Neural crest cell (in vitro differentiated cells): ENCODE measurements at places on chromosomes 3 and 15. TPM values are rescaled to one million over a fixed set of nuclear protein-coding genes. Genes with fewer than 3 reads are reported as not detected.

- peaks cover 15% of the 10 kb centered on the region for H3K4me1 ChIP-seq
- H3K4me3 ChIP-seq: no peak overlapping the region
- no peak for DNase-seq
- H3K27ac ChIP-seq: no peak overlapping the region
- peaks cover 2% of the 10 kb centered on the region for H3K36me3 ChIP-seq
These were observed 10.7 kb downstream of the KLF15 start for GRCh38 chr3:126346466-126346865.

GRCh38 chr3:42698216-42698910 is 4.2 kb downstream of the HHATL start:
- no peaks in the 10 kb centered on the region for H3K36me3 ChIP-seq
- no peaks in the 10 kb centered on the region for H3K27me3 ChIP-seq
- H3K27ac ChIP-seq: no peak overlapping the region
- H3K4me3 ChIP-seq: no peak overlapping the region

- H3K36me3 ChIP-seq: peaks cover under 1% of the 10 kb centered on the region
- H3K4me3 ChIP-seq: no peak overlapping the region
- no peak for DNase-seq
These were observed 22.5 kb downstream of the LRRC28 start for GRCh38 chr15:99273801-99274200.

Gene PTH1R
- total RNA-seq: 0.14 and 0.34 TPM in 2 replicates

- no peak overlapping the region for H3K4me3 ChIP-seq
- H3K36me3 ChIP-seq: no peaks in the 10 kb centered on the region
- DNase-seq: no peak
- no peak overlapping the region for H3K27ac ChIP-seq
These were observed 493.3 kb upstream of the ROBO1 start for GRCh38 chr3:80261082-80261481.

- DNase-seq: no peak
- no peaks in the 10 kb centered on the region for H3K27me3 ChIP-seq
- no peak overlapping the region for H3K27ac ChIP-seq
- peaks cover 3% of the 10 kb centered on the region for H3K36me3 ChIP-seq
- H3K4me3 ChIP-seq: no peak overlapping the region
- peaks cover 4% of the 10 kb centered on the region for H3K4me1 ChIP-seq
These were observed 46.7 kb upstream of the HEG1 start for GRCh38 chr3:125102470-125102869.

GRCh38 chr3:58022490-58022889 is 14.3 kb downstream of the FLNB start:
- H3K36me3 ChIP-seq: no peaks in the 10 kb centered on the region
- H3K27ac ChIP-seq: no peak overlapping the region
- H3K4me3 ChIP-seq: no peak overlapping the region
- H3K4me1 ChIP-seq: peaks cover 21% of the 10 kb centered on the region
- H3K27me3 ChIP-seq: no peaks in the 10 kb centered on the region

Gene RASGRP1
- 1.6 and 1.8 TPM in 2 replicates for total RNA-seq

DNA sequence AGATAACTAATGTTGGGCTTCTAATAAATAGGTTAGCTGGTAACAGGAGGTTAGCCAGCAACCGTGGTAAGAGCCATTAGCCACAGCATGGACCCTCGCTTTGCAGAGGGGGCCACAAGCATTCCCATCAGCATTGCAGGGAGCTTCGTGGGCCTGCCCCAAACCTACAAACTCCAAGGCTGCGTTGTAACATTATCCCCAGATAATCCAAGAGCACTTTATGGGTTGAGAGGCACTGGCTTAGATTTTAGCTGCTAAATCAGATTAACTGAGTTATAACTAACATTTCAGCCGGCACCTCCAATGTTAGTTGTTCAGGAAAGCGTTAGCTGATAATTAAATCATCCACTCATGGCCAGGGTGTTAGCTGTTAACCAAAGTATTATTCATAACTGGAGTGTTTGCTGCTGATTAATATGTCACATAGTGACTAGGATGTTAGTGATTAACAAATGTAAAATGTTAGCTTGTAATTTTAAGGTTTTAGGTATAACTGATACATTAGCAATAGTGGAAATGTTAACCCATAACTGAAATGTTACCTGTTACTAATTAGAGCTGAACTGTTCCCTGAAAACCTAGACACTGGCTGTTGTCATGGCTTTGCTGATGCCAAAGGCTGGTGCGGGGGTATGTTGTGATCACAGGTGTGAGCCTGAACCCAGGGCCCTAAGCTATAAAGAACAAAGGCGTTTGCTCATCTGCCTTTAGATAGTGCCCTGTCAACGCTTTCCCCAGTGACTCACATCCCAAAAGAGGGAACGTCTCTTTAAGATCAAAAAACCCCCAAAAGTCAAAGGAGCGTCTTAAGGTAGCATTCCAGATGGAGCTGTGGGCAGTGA is 56.2 kb downstream of the SLC6A6 start:
- DNase-seq: no peak
- peaks cover 11% of the 10 kb centered on the region for H3K36me3 ChIP-seq
- no peaks in the 10 kb centered on the region for H3K27me3 ChIP-seq
- H3K4me3 ChIP-seq: peak overlapping the region; percentile 14
- H3K4me1 ChIP-seq: peaks cover 49% of the 10 kb centered on the region

DNA sequence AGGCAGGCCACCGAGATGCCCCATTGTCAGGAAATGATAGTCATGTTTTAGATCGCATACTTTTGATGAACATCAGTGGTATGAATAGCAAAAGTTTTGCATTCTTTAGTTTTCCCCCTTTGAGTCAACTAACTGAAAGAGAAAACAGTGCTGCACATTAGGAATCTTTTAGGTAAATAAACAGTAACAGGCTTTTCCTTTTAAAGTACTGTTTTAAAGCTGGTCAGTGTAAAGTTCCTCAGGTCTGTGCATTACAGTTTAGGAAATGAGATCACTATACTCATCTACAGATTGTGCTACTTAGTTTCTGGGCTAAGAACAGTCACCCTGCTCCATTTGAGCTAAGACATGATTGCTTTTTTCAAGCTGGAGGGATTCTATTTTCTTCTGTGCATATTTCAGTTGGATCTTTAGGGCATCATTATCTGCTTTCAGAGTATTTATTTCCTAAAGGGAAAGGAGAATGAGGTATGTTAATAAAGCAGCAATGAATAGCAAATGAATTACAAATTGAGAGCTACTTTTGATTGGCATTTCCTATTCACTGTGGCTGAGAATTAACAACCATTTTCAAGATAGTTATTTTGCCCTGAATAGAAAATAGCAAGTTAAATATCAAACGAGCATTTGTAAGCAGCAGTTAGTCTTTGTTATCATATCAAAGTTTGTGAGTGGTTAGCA is 36.5 kb downstream of the FAM98B start:
- H3K4me3 ChIP-seq: no peak overlapping the region
- no peak for DNase-seq
- no peaks in the 10 kb centered on the region for H3K4me1 ChIP-seq
- H3K36me3 ChIP-seq: peaks cover 4% of the 10 kb centered on the region

GRCh38 chr3:132652640-132653270 is 6.9 kb downstream of the ACAD11 start:
- H3K4me1 ChIP-seq: no peaks in the 10 kb centered on the region
- H3K36me3 ChIP-seq: no peaks in the 10 kb centered on the region
- no peak overlapping the region for H3K27ac ChIP-seq
- H3K4me3 ChIP-seq: no peak overlapping the region
- H3K27me3 ChIP-seq: no peaks in the 10 kb centered on the region

- peaks cover 4% of the 10 kb centered on the region for H3K4me1 ChIP-seq
- DNase-seq: no peak
- H3K4me3 ChIP-seq: no peak overlapping the region
- H3K27me3 ChIP-seq: no peaks in the 10 kb centered on the region
These were observed 195.4 kb downstream of the KLF13 start for GRCh38 chr15:31522028-31522427.

- peaks cover 32% of the 10 kb centered on the region for H3K36me3 ChIP-seq
- peaks cover 10% of the 10 kb centered on the region for H3K27me3 ChIP-seq
- no peak for DNase-seq
- peaks cover 42% of the 10 kb centered on the region for H3K4me1 ChIP-seq
- H3K27ac ChIP-seq: no peak overlapping the region
These were observed 3.3 kb downstream of the NDUFAF3 start for GRCh38 chr3:49025005-49025792.

GRCh38 chr3:66397745-66398144 is 103.1 kb downstream of the LRIG1 start:
- H3K4me1 ChIP-seq: peaks cover 83% of the 10 kb centered on the region
- H3K27ac ChIP-seq: no peak overlapping the region
- H3K36me3 ChIP-seq: peaks cover 45% of the 10 kb centered on the region

DNA sequence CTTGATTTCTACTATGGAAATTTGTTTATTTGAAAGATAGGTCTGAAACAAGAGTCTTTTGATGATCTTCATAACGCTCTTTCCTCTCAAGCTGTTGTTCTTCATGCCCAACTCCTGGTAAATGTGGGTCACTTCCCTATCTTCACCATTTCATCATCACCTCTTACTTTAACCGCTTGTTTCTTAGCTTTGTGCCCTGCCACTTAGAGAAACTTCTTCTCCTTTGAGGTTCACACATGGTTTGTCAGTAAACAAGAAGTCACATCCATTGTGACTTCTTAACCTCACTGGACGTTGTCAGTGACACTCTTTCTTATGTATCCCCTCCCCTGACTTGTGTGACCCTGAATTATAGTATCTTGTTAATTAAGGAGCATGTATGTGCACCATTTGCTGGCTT is 16.9 kb upstream of the P2RY13 start:
- DNase-seq: no peak
- H3K4me1 ChIP-seq: peaks cover 4% of the 10 kb centered on the region
- no peak overlapping the region for H3K27ac ChIP-seq
- H3K36me3 ChIP-seq: no peaks in the 10 kb centered on the region

Gene POLQ
- total RNA-seq: 16.9 and 17.8 TPM in 2 replicates

- no peaks in the 10 kb centered on the region for H3K36me3 ChIP-seq
- H3K27ac ChIP-seq: no peak overlapping the region
- peaks cover 19% of the 10 kb centered on the region for H3K27me3 ChIP-seq
- H3K4me3 ChIP-seq: peak overlapping the region; percentile 74
- no peak for DNase-seq
- H3K4me1 ChIP-seq: peaks cover 37% of the 10 kb centered on the region
These were observed 2.4 kb upstream of the SKIC8 start for GRCh38 chr15:78301828-78302227.

- DNase-seq: no peak
- no peaks in the 10 kb centered on the region for H3K36me3 ChIP-seq
- no peaks in the 10 kb centered on the region for H3K27me3 ChIP-seq
- H3K4me3 ChIP-seq: no peak overlapping the region
These were observed 306.5 kb downstream of the ROBO1 start for GRCh38 chr3:79461129-79461792.

Gene CPNE4
- total RNA-seq: 16.1 and 18.1 TPM in 2 replicates

- H3K27ac ChIP-seq: no peak overlapping the region
- H3K4me1 ChIP-seq: no peaks in the 10 kb centered on the region
- no peaks in the 10 kb centered on the region for H3K27me3 ChIP-seq
- H3K4me3 ChIP-seq: no peak overlapping the region
- H3K36me3 ChIP-seq: no peaks in the 10 kb centered on the region
These were observed 108.5 kb downstream of the SAMMSON start for GRCh38 chr3:70108072-70108471.

Gene MYO1E
- 26.1 and 34.5 TPM in 2 replicates for total RNA-seq

Gene ZKSCAN7
- 17.3 and 21.0 TPM in 2 replicates for total RNA-seq

Gene SCAMP5
- total RNA-seq: 38.8 and 39.4 TPM in 2 replicates

GRCh38 chr3:66361356-66361755 is 139.5 kb downstream of the LRIG1 start:
- no peak overlapping the region for H3K4me3 ChIP-seq
- H3K4me1 ChIP-seq: peaks cover 24% of the 10 kb centered on the region
- H3K27ac ChIP-seq: no peak overlapping the region
- H3K27me3 ChIP-seq: no peaks in the 10 kb centered on the region

DNA sequence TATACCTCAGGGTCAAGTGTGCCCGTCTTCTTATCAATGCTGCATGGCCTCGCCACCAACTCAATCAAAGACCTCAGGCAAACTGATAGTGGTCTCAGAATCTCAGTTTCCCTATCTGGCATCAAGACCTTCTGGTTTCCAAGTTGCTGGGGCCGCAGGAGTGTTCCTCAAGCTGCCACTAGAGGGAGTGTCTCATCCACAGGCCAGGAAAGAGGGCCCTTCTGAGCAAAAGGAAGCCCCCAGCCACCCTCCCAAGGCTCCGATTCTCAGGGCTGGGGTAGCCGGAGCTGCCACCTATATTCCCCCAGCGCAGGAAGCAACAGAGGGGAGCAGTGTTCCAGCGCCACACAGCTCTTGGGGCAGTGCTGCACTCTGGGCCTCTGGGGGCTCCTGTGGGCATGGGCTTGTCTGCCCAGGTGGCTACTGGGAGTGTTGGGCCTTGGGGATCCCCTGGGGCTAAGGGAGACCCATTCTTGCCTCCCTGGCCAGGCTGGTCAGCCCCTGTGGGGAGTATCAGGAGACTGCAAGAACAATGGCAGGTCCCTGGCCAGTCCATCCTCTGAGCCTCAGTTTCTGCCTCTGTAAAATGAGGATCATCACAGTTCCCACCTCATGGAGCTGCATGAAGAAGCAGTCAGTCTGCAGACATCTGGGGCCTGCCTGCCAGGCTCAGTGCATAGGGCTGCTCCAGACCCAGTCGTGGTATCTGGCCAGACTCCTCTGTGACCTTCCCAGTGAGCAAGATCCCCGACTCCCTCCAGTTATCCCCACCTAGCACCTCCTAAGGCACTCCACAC is 23.4 kb upstream of the SEC13 start:
- peak overlapping the region; percentile 85 for H3K27ac ChIP-seq
- H3K4me1 ChIP-seq: no peaks in the 10 kb centered on the region

DNA sequence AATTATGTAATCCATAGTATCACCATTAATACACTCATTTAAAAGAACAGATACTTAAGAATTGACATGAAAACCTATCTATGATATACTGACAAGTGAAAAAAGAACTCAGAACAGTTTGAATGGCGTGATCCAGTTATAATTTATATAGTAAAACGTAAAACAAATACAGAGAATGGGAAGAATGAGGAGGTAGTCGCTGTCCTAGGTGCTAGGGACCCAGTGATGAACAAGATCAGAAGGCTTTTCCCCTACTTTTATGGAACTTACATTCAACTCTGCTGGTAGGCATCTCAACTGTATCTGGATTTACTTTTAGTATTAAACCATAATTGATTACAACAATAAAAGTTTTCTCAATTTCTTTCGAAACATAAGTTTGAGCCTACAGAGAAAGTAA is 31.8 kb downstream of the GSK3B start:
- no peak overlapping the region for H3K27ac ChIP-seq
- no peak overlapping the region for H3K4me3 ChIP-seq

GRCh38 chr3:181455276-181455675 is 256.4 kb upstream of the SOX2 start:
- peak overlapping the region; percentile 77 for H3K4me3 ChIP-seq
- H3K27ac ChIP-seq: peak overlapping the region; percentile 93
- no peaks in the 10 kb centered on the region for H3K27me3 ChIP-seq
- H3K36me3 ChIP-seq: peaks cover 3% of the 10 kb centered on the region

DNA sequence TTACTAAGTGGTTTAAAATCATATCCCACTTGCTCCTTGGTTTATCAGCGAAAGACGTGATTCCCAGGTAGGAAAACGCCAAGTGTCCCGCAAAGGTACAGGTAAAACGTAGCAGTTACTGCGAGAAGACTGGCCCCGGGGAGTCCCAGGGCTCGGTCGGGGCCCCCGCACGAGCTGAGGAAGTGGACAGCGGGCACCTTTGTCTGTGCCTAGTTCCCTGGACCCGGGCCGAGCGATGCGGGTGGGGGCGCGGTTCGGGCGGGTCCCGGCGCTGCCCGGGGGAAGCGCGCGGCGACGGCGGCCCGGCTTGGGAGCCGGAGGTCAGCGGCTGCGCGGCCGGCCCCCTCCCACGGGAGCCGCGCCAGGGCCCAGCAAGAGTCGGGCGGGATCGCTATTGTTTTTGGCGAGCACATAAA is 864 bp upstream of the NEO1 start:
- H3K36me3 ChIP-seq: no peaks in the 10 kb centered on the region
- H3K4me3 ChIP-seq: peak overlapping the region; percentile 90
- H3K27me3 ChIP-seq: no peaks in the 10 kb centered on the region
- peak overlapping the region; percentile 91 for H3K27ac ChIP-seq
